LoVo (cell line): ENCODE measurements at places on chromosomes 11 and 22.

- DNase-seq: no peak
Observed at GRCh38 chr11:86502137-86502642, 127.5 kb downstream of the CCDC81 start.

GRCh38 chr11:118666371-118666770, 13.1 kb downstream of the TREH start:
- no peak for DNase-seq

DNA sequence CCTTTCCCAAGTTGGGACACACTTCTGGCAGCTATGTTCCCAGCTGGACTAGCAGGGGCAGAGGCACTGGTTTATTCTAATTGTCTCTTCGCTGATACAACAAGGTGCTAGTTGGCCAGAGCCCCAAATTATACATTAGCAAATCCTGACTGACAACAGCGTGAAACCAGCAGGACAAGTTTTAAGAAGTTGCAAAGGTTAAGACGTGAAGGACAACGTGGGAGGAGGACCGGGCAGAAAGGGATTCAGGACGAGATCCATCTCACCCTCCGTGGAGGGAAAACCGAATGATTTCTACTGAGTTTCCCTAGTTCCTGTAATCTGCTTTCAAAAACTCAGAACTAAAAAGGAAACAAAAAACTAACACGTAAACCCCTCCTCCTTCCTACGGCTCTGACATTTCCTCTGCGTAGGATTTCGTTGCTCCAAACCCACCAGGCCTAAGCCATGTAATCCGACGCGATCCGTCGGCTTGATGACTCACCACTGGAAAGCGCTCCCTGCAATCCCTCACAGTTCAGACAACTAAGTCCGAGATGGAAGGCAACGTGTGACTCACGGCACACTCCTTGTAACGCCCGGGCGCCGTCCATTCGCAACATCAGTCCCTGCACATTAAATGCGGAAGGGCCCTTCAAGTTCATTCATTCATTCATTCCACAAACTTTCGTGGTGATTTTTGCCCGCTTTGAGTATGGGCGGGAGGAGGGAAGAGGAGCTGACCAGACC, 703 bp downstream of the POGLUT3 start:
- DNase-seq: peak; percentile 90

DNA sequence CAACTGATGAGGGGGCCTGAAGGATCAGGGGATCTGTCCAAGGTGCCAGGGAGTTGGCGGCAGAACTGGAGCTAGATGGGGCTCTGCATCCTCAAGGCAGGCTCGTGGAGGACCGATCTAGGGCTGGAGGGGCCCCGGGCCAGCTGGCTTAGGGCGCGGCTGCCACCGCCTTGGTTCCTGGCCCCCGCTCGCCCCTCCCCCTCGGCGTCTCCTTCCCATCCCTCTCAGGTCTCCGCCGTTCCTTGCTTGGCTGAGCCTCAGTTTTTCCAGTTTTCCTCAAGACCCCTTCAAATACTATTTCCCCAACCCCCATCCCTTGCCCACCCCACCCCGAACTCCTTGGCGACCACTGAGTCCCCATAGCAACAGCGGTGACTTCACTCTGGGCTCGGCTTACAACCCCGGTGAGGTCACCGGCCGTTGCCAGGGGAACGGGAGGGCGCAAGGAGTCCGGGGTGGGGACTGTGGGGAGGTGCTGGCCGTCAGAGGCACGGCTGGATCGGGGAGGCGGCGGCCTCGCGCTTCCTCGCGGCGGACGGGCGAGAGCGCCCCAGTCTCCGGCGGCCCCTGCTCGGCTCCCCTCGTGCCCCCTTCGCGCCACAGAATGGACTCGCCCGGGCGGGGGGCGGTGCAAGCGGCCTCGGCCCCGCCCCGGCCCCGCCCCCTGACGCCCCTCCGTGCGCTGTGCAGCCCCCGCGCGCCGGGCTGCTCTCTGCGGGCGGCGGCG, 7.5 kb downstream of the FREY1 start:
- DNase-seq: peak; percentile 51

- no peak for DNase-seq
Observed at GRCh38 chr11:104728927-104729326, 169.3 kb downstream of the CASP12 start.

GRCh38 chr11:70509476-70509875, 111.1 kb downstream of the CTTN start:
- DNase-seq: no peak

DNA sequence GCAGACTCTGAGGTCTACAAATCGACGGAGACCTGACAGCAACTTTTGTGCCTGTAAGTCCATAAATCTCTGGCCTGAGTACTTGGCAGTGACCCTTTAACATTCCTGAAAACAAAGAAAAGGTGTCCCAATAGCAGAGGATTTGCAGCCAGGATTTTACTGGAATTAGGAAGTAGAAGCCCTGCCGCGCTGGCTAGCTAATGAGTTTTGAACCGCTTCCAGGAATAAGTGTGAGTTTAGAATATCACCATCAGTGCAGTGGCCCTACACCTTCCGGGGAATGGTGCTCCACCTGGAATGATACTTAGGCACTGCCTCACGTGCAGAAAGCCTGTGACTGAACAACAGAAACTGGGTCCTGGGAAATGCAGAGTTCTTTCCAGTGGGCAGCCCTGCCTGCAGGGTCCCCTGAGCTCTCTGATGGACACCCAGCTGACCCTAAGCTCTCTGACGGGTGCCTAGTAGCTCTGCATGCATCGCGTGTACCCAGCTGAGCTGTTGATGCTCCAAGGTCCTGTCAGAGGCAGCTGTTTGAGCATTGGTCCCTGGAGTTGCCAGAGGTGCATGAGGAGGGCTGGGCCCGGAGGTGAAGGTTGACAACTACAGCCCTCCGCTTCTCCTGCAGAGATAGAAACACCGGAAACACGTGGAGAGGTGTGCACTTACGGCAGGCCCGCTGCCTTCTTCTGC, 380.9 kb downstream of the TBC1D22A start:
- no peak for DNase-seq

DNA sequence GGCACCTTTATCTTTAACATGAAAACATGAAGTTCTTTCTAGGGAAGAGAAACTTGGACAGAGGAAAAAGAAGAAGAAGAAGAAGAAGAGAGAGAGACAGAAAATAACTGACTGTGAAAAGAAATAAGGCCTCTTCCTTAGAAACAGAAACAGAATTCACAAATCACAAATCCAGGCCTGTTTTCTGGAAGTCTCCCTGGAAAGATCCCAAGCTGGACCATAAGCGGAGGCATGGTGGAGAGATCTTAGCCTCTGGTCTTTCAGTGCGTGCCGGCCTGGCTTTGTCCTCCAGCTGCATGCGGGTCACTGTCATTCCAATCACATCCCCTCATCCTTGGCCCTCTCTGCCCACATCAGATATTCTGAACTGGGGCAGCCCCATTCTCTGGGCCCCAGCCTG, 6.9 kb downstream of the FXYD6 start:
- no peak for DNase-seq

DNA sequence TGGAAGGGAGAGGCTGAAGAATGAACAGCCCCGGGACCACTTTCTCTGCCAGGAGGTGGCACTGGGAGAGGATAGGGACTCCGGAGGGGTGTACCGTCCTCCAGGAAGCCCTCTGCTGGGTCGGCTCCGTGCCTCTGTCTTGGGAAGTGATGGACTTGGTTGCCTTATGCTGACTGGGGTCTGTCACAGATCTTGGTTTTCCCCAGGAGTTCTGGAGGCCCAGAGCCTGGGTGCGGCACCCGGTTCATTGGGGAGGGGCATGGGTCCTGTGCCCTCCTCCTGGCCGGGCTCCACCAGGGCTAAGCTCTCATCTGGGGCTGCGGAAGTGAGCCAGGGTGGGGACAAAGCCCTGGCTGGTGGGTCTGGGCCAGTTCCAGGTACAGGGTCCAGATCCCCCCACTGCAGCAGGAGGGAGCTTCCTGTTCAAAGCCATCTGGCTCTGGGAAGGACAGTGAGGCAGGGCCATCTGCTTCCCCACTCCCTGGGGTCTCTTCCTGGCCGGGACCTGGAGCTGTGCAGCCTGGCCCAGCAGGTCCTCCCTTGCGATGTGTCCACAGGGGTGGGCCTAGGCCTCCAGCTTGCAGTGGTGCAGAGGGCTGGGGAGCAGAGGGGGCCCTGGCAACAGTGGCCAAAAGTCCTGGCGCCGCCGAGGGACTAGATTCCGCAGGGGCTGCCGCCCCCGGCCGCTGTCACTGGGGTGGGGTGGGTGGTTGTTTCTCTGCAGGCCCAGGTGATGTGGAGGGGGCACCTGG, 1.1 kb upstream of the AP2A2 start:
- no peak for DNase-seq

- DNase-seq: peak; percentile 19
Observed at GRCh38 chr11:111627591-111627990, 25.3 kb downstream of the SIK2 start.

DNA sequence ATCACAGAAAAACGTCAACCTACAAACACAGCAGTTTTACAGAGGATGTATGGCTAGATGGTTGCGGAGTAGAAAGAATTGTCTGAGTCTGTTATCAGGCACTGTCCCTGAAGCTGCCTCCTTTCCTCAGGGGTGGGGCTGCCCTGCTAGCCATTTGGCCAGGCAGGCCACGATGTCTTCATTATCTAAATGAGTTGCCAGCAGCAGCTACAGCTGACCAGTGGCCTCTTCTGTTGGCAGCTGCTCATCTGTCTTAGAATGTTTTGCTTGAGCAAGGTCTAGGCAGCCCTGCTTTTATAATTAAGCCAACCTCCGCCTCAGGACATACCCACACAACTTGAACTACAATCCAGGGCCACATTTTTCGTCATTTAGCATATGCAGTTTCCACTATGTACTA, 17.5 kb downstream of the SLC6A5 start:
- DNase-seq: no peak

DNA sequence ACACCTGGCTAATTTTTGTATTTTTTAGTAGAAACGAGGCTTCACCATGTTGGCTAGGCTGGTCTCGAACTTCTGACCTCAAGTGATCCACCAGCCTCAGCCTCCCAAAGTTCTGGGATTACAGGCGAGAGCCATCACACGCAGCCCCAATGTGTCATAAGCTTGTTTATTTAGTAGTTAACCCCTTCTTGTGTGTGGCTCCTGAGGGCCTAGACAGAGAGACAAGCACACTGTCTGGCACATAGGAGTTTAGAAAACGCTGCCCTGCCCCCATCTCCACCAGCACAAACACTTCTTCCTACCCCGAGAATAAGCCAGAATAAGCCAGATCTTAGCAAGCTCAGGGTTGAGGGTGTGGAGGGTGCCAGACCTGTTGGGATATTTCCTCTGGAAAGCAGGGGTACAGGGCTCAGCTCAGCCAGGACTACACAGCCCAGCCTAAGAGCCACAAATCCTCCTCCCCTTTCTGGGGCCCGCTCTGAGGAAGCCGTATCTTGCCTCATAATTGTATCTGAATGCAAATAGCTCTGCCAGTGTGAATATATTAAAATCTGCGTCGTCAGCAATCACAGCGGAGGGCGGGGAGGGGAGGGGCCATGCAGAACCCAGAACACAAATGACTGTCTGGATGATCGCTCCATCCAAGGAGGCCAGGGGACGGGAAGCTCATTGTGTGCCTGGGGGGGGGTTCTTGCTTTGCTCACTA, 247.3 kb downstream of the MN1 start:
- no peak for DNase-seq

- no peak for DNase-seq
Observed at GRCh38 chr22:43044290-43044712, 29.4 kb upstream of the PACSIN2 start.

DNA sequence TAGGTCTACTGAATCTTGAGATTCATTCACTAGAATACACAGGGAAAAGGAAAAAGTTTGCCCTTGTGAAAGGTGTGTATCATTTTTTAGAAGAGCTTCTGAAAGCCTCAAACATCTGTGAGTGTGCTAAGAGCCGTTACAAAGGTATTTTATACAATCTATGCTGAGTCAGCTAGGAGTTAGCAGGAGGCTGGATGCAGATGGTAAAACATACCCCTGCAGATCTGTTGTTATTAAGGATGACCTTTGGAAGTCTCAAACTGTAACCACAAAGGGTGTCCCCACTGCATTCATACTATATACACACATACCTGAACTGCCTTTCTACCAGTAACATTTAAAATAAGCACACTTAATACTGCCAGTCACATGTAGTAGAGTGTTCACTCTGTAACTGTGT, 8.4 kb upstream of the C11orf91 start:
- DNase-seq: no peak

GRCh38 chr11:70418130-70418529, 19.8 kb downstream of the CTTN start:
- no peak for DNase-seq

DNA sequence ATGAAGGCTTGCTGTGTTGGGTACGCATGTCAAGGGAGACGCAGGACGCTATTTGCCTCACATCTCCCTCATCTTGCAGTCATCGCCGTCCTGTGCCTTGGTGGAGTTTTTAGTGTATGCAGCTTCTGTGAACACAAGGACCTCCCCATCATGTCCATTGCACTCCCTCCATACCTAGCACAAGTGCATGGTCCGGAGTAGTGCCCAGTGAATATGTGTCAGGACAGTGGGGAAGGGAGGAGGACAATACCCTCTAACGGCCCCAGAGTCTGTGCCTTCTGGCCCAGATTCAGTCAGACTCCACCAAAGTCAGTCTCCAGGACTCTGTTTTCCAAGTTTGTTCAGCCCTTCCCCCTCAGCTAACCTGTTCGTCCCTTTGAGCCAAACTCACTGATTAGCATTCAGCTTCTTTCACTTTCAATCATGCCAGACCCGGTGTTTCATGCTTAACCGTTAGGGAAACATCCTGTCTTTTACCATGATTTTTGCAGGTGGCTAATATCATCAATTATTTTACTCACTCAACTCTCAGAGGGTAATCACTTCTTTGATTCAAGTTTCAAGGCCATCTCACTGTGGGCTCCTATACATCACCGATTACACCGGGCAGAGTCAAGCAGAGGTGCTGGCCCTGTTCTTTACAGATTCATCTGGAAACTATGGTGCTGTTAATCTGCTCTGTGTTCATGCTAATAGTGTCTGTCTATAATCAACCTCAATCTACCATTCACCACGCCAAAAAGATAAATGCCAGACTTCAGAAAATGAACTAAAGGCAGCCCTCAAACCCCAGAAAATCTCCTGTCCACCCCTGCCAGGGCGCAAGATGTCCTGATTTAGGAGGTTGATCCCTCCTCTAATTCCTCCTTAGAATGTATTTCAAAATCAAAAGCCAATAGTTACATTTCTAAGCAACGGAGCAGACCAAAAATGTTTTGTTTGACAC, 156.5 kb downstream of the RRAS2 start:
- no peak for DNase-seq

DNA sequence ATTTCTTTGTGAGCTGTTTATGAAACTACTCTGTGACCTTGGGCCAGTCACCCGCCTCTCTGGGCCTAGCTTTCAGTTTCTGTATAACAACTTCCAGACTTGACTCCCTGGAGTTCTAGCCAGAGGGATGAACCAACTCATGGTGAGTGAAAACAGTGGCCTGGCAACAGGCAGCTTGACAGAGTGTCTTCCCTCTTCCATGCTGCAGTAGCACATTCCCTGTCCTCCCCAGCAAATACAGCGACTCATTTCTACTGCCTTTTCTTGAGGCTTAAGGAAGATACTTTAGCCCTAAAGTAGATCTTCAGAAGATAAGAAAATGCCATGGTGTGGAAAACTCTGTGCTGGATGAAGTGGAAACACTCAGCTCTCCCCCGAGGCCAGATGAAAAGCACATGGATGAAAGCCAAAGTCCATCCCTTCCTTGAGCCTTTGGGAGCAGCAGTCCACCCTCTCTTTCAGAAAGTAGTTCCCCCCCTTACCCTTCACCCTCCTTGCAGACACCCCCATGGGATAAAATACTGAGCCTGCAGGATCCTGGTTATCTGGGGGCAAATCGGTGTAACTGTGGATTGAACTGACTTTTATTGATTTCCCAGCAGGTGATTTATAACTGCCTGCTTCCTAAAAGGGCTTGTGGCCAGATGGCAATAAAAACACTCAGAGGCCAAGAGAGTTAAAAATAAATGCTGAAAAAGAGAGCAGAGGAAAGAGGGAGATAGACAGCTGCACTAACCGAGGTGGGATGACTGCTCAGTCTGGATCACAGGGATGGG, 24.1 kb downstream of the IRAG1 start:
- DNase-seq: peak; percentile 63

GRCh38 chr22:37228106-37229011, 15.7 kb downstream of the RAC2 start:
- peak; percentile 12 for DNase-seq
